Right cardiac atrium (tissue), 5 donors: ENCODE measurements at places on chromosomes 2 and 18.
A peak's percentile ranks its signal among the peaks of the same experiment; 100 is the strongest.

GRCh38 chr18:53677480-53677879 is 547.0 kb downstream of the MBD2 start:
- DNase-seq: no peak

DNA sequence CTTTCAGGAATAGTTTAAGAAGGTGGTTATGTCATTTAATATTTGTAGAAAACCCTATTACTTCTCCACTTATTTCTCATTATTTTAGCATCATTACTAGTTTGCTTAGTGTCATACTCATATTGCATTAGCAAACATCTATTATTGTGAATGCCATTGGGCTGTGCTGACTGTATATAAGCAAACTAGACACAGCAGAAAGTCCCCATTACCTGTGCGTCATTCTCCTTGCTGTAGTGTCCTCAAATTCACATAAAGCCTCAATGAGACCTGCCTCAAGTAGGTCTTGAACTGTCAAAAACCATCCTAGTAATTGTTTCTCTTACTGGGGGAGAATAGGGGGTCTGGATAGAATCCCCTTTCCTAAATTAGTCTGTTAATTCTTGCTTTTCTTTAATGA is 43.6 kb downstream of the MALT1 start:
- DNase-seq: no peak

- DNase-seq: no peak
Measured at GRCh38 chr2:83747141-83747540, 711.9 kb downstream of the SUCLG1 start.

DNA sequence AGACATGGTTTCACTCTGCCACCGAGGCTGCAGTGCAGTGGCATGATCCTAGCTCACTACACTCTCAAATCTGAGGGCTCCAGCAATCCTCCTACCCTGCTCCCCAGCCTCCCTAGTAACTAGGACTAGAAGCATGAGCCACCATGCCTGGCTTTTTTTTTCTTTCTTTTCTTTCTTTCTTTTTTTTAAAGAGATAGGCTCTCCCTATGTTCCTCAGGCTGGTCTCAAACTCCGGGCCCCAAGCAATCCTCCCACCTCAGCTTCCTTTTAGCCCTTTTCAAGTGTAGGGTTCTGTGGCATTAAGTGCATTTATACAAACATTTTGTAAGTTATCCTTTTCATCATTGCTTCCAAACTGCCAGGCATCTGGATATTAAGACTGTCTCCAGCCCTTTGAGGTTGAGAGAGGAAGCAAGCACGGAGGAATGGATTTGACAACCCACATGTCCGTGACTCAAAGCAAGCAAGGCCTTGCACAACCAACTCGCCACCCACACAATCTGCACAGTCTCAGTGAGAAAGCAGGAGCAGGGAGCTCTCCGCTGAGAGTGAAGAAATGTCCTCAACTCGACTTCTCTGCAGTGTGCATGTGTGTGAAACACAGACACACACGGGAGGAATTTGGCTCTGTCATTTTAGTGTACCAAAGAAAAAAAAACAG is 65.6 kb downstream of the ATP8B1 start:
- DNase-seq: peak; percentile 76

- DNase-seq: no peak
Measured at GRCh38 chr2:72095364-72095763, 52.3 kb downstream of the CYP26B1 start.

DNA sequence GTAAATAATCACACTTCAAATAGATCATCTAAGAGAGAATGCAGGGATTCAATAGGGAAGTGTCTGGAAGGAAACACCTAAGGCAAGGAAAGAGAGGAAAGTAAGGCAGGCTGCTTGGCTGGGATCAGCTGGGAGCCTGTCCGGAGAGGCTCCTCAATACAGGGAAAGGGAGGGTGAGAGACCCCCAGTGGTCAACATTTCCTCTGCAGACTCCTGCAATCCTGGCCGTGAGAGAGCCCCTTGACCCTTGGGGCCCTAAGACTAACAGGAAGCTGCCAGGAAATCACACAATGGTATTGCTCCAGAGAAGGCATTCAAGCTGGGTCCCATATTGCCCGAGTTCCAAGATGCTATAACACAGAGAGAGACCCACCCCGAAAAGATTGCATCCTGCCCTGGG is 549.4 kb downstream of the NYAP2 start:
- DNase-seq: no peak

GRCh38 chr2:171136024-171136423 is 24.7 kb downstream of the TLK1 start:
- no peak for DNase-seq

DNA sequence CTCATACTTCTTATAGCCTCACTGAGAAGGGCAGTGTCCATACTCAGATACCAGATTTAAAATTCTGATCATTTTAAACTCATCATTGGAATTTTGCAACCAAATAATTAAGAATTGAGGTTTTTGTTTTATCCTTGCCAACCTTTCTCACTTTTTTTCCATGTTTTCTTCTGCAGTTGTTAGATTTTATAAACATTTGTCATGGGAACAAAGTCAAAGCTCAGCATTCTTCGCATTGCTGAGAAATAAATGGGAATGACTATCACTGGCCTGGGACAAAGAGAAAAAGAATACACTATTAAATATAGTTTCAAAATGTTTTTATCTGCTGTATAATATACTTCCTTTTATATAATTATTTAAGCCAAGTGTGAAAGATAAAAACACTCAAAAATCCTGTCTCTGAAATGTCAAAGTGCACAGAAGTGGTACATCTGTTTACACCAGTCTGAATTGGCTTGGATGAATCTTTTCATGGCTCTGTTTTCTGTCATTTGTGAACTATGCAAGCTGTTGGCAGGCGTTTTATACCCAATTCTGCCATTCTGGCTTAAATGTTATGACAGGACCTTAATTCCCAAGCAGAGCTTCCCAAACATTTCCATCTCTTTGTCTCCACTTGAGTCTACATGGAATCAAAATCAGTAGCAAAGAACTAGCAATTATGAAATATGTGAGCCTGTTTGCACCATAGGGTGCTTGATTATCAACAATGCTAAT is 249.3 kb upstream of the SYT4 start:
- no peak for DNase-seq

DNA sequence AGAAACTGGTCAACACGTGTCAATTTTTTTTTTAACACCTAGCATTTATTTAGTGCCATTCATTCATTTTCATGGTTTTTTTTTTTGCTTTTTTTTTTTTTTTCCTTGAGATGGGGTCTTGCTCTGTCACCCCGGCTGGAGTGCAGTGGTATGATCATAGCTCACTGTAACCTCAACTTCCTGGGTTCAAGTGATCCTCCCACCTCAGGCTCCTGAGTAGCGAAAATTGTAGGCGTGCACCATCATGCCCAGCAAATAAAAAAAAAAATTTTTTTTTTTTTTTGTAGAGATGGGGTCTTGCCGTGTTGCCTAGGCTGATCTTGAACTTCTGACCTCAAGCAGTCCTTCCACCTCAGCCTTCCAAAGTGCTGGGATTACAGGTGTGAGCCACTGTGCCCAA is 21.1 kb downstream of the USP14 start:
- no peak for DNase-seq

DNA sequence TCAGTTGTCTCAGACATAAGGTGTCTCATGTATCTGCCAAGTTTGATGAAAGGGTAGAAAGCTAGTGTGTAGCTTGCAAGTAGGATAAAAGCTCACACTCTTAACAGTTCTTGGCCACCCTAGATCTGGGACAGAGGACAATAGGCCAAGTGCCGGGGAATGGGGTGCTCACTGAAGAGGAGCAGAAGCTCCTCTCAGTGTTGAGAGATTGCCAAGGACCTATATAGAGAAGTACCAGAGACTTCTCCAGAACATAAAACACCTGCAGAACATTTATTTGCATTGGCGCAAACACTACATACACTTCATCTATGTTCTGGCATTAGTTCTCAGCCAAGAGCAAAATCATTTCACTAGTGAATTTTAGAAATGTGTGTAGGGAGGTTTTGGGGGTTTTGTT is 2.9 kb upstream of the GTF3C3 start:
- no peak for DNase-seq

GRCh38 chr2:207492461-207492860 is 37.3 kb upstream of the CREB1 start:
- no peak for DNase-seq
